ENCODE measurements at places on chromosomes 7 and 10.

DNA sequence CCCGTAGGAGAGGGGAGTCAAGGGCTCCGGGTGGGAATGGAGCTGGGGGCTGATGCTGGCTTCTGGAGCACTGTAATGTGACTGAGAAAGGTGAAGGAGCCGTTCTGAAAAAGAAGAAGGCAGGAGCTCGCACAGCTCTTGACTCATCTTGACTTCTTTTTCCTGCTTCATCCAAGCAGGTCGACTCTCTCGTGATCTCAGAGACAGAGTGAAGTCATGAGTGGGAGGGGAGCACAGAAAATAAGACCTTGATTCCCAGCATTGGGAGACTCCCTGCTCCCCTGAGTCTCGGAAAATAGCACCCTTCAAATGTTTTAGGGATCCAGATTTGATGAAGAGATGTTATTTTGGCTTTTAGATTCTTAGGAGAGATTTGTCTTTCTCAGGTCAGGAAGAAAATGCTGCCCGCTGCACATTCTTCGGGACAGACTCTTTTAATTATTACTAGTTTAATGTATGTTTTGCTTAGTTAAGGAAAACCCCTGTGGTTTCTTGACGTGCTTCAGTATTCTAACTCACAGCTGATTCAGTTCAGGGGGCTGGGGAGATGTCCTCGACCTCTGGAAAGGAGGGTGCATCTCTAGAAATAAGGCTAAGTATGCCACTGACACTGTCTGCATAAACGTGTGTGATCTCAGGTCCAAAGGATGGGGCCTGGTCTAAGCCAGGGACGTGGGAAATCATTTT, 34.1 kb downstream of the EGFR start:
- DNase-seq, result no peak

GRCh38 chr7:84264396-84264795, 69.8 kb upstream of the SEMA3A start:
- no peak for DNase-seq

DNA sequence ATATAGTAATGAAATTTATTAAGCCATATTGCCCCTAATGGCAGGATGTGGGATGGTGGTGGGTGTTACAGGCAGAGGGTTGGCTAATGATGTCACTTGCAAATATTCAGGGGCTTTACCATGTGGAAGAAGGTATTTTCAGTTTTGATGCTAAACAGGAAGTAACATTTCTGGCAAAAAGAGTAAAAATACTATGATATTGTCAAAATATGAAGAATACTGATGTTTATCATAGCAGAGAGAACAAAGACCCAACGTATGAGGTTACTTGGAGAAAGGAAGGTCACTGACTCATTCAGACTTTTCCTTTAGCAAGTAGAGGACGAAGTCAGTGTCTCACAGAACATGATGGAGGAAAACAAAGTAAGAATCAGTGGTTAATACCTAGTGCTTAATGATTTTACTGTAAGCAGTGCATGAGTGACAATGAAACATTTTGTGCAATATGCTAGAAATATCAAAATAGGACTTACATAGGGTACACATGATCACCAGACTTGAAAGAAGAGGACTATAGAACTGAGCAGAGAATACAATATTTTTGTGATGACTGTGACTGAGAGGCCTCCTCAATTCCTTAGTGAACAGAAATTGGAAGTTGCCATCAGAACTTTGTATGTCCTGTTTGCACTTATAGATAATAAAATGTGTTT, 89.7 kb upstream of the STEAP4 start:
- DNase-seq, result no peak

GRCh38 chr10:122286867-122287266, 15.8 kb downstream of the BTBD16 start:
- DNase-seq, result no peak

DNA sequence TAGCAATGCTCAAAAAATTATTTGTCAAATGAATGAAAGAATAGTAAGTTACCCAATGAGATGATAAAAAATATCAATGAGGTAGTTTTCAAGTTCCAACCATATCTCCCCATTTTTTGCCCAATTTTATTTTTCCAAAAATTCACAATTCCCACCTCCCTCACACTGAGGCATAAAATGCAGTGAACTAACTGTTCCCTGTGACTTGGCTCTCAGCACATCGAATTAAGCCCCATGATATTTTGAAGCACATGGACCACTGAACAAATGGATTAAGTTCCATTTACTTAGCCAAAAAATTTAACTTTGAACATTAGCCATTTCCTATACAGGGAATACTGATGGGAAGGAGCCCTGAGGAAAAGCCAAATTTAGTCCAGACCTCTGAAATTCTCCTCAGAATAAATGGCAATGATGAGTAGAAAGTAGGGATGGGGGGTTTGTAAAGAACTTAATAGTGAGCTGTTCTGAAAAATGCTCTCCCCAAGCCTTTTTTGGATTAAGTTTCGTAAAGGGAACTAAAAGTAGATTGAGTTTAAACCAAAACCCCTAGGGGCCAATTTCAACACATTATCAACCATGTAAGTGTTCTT, 166.3 kb upstream of the GRM3 start:
- DNase-seq, result no peak

DNA sequence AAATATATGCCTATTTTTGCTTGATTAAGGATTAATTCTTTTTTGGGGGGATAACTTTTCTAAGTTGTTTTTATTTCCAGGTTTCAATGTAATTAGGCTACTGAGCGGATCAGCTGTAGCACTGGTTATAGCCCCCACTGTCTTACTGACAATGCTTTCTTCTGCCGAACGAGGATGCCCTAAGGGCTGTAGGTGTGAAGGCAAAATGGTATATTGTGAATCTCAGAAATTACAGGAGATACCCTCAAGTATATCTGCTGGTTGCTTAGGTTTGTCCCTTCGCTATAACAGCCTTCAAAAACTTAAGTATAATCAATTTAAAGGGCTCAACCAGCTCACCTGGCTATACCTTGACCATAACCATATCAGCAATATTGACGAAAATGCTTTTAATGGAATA, 1.0 kb downstream of the LRRTM3 start:
- DNase-seq, result no peak

- DNase-seq, result no peak
Observed at GRCh38 chr10:119252051-119252465, 44.7 kb downstream of the GRK5 start.

DNA sequence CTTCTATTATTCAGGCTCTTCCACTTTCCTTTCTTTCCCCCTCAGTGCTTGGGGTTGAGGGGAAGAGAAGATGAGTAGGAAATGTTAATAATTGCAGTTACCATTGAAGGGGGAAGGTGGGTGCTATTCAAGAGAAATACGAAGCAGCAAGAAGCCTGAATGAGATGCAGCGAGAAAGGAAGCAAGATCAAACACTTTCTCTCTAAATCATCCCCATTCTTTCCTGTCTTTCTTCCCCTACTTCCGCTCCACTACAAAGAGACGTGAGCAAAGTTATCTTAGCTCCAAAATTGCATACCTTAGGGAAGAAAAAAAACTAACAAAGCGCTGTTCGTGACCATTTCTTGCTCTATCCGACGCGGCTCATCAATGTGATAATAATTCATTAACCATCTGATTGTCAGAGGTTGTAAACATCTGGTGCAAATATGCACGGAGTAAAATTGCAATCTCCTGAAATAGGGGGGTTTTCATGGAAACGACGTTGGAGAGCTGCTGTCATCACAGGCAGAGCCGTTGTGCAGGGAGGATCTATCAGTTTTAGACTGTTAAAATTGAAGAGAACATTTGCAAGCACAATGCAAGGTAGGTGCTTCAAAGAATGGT, 15.2 kb upstream of the PARD3 start:
- no peak for DNase-seq

- DNase-seq, result no peak
Observed at GRCh38 chr7:41403291-41403690, 299.6 kb downstream of the INHBA start.

DNA sequence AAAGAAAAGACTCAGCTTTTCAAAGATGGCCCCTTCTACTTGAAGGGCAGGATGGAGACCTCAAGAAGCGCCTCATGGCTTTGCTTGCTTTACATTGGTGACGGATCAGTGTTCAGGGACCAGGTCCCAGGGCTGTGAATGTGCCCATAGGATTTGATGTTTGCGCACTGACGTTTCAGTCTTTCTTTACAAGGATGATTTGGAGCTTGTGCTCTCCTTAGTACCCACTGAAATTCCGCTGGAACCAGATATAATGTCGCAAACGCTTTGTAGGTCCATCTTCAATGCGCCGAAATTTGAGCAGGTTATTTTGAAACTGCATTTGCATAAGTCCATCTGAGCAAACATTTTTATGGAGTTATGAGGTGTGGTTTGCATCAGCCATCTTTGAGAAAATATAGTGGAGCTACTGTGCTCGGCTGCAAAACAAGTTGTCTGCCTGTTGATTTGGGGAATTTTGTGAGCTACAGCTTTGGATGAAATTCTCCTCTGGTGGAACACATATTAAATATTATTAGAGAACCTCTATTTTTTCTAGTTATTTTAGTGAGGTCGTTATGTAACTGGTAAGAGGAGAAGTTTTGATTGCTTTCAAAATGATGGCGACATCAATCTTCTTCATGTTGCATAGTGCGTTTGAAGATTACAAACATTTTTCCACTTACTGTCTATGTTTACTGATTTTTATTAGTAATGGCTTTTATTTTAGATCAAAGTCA, 2.4 kb downstream of the RBM20 start:
- DNase-seq, result no peak

DNA sequence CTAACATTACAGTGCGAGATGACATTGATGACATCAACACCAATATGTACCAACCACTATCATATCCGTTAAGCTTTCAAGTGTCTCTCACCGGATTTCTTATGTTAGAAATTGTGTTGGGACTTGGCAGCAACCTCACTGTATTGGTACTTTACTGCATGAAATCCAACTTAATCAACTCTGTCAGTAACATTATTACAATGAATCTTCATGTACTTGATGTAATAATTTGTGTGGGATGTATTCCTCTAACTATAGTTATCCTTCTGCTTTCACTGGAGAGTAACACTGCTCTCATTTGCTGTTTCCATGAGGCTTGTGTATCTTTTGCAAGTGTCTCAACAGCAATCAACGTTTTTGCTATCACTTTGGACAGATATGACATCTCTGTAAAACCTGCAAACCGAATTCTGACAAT, 4.3 kb downstream of the GPR22 start:
- no peak for DNase-seq

DNA sequence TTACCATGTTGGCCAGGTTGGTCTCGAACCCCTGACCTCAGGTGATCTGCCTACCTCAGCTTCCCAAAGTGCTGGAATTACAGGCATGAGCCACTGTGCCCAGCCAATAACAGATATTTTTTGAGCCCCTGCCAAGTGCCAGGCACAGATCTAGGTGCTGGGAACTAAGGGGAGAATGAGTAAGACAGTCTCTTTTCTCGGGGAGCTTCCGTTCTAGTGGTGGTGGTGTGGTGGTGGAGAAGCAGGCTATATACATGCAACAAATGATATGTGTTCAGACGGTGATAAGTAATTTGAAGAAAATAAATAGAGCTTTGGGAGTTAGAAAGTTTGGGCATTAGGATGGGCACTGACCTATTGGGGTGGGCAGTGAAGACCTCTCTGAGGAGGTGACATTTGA, 76.7 kb upstream of the VKORC1L1 start:
- DNase-seq, result no peak

- DNase-seq, result no peak
Observed at GRCh38 chr7:85447004-85447403, 260.1 kb upstream of the SEMA3D start.

GRCh38 chr7:94376281-94376680, 18.4 kb upstream of the COL1A2 start:
- DNase-seq, result no peak

DNA sequence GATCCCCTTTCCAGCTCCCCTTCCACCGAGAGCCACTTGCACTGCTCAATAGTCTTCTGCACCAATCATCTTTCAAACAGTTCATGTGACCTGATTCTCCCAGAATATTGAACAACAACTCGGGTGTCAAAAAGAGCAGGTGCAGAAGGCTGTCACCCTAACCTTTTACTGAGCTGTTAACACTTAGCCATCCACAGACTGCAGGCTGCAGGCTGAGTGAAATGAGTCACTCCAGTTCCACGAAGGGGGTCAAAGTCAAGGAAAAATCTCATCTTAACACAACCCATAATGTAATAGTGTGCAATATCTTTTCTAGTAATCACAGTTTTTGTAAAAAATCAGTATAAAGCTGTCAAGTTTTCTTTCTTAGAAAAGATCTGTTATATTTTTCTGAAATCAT, 63.1 kb downstream of the MTPAP start:
- no peak for DNase-seq

DNA sequence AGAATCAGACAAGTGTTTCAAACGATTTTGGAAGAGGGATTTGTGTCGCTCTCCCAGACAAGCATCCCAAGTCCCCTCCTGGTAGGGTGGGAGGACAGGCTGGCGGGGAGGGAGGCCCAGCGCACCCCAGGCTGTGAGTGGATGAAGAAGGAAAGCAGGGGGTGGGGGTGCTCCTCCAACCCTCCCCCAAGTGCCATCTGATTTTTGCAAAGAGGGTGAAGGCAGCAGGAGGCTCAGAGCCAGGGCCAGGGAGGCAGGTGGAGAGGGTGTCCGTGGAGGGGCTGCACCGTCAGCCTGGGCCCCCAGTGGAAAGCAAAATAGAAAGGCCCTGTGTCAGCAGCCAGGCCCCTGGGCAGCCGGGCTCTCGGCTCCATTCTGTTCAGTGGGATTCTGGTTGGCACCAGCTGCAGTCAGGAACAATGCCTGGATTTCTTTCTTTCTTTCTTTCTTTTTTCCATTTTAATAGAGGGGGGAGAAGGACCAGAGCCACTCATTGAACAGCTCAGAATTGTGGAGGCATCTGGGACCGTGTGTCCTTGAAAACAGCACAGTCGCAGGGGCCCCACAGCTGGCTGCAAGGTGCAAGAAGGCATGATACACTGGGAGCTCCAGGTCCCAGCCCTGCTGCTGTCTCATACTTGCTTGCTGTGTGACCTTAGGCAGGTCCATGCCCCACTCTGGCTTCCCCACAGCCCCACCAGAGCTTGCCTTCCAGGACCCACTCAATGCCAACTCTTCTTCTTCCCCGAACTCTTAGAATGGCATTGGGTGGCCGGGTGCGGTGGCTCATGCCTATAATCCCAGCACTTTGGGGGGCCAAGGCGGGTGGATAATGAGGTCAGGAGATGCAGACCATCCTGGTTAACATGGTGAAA, 7.1 kb upstream of the ZMIZ1 start:
- no peak for DNase-seq

- DNase-seq, result no peak
Observed at GRCh38 chr10:79384773-79385391, 37.6 kb downstream of the PPIF start.

DNA sequence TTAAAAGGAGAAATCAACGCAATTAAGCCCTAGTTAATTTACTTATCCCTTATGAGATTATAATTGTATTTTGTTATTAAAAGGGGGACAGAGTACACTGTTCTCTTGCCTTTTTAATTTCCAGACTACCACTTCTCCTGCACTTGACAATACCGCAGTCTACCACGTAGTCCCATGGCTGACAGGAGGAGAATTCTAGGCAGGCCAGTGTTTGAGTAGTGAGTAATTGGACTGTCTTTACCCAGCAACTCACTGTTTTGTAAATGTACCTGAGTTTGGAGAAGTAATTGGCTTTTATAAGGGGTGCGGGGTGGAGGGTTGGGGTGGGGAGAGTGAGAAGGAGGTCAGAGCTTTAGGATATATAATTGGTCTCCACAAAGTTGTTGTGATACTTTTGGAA, 85.4 kb downstream of the CFTR start:
- DNase-seq, result no peak
